ENCODE measurements at places on chromosomes 5 and 9.

DNA sequence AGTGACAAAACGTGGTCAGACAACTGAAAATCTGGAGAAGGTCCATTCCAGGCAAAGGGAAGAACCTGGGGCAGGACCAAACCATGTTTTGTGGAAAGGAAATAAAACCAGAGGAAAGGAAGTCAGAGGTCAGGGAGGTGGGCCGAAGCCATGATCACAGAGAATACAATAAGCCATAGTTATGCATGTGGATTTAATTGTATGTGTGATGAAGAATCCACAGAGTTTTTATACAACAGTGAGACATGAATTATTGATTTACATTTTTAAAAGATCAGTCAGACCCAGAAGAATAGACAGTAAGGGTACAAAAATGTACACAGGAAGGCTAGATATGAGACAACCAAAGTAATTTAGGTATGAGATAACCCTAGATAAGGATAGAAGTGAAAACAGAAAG, 20.8 kb downstream of the TTC33 start:
- DNase-seq = no peak

- no peak for DNase-seq
These were observed 188.7 kb downstream of the DENND1A start for GRCh38 chr9:123741214-123741613.

DNA sequence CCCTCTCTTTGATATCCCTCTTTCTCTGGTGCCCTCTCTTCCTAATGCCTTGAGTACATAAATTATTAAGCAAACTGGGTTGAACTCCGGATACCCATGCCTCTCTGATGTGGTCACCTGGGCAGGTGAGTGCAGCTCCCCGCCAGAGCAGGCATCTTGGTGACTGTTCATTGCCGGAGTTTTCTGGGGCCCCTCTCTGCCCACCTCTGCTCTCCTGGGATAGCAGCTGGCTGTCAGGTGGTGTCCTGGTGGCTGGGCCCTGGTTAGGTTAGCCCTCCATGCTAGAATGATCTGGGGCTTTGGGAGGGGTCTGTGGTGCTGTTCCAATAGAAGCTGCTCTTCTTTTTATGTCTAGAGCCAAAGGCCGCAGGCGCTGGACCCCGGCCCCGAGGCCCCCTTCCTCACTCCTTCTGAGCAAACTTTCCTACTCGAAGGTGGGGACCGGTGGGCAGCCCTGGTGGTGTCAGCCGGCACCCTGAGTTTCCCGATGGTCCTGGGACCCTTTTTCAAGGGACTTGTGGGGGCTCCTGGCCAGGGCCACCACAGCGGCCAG, 4.9 kb upstream of the SCGB3A1 start:
- DNase-seq = no peak

- DNase-seq = no peak
These were observed 51.9 kb upstream of the TBC1D9B start for GRCh38 chr5:179959641-179960040.

DNA sequence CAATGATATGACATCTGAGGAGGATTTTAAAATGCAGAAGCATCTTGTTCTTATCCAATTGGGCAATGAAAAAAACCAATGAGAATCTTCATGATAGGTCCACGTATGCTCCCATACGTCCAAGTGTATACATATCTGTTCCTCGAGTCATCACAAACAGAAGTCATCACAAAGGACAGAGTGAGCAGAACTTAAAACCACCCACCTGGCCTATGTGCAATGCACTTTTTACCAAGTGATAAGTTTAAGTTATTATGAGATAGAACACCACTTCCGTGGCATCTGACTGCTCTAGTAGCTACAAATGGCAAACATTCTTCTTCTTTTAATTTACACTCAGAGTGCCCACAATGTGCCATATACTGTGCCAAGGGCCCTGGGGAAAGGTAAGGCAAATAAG, 82.4 kb downstream of the PPP2R2B start:
- DNase-seq = no peak

- no peak for DNase-seq
These were observed 56.3 kb upstream of the ARL15 start for GRCh38 chr5:54366707-54367106.

DNA sequence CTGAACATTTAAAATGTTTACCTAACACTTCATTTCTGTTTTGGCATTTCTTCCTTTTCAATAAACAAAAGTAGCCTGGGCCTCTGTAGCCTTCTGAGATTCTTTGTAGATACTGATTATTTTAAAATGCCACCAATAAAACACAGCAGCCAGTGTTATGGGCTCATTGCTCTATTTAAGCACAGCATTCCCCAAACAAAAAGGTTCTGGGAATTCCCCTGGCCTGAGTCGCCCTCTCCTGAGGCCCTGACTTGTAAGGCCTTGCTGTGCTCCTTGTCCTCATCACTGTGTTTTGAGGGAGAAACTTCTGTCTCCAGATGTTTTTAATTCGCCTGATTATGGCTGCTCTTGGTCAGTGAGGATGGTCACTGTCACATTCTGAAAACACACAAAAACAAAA, 33.0 kb upstream of the CTXN3 start:
- peak; percentile 56 for DNase-seq

DNA sequence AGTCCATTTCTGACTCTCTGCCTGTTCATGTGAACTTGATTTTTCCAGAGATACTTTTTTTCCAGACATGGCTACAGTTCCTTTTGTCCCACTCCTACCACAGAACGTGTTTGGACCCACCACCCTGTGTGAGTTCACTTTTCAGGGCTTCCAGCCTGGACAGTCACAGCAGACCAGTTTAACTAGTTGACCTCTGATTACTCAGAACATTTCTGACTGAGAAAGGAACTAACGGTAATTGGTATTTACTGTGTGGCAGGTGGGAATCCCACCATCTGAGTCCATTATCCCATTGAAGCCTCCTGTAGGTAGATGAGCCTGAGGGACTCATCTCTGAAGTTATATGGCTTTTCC, 210.1 kb downstream of the GOLPH3 start:
- peak; percentile 72 for DNase-seq

GRCh38 chr5:132746954-132747615, at the start of gene CCNI2:
CCNI2 (plus strand) TSS chr5:132747426; CDS start chr5:132747496, 70 bp downstream.
- peak; percentile 5 for DNase-seq

DNA sequence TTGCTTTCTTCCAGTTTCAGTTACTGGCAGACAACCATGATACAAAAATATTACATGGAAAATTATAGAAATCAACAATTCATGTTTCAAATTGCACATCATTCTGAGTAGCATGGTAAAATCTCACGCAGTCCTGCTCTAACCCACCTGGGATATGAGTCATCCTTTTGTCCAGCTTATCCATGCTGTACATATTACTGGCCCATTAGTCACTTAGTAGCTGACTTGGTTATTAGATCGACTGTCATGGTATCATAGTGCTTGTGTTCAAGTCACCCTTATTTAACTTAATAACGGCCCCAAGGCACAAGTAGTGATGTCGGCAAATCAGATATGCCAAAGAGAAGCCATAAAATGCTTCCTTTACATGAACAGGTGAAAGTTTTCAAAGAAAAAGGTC, 41.2 kb downstream of the NADK2 start:
- DNase-seq = peak; percentile 78

All from mammary epithelial cell (primary cell).